SJSA1 (cell line): ENCODE measurements at places on chromosomes 2 and 18.

- DNase-seq, result no peak
Observed at GRCh38 chr18:38042211-38042890, 476.8 kb upstream of the CELF4 start.

- DNase-seq, result peak; percentile 48
Observed at GRCh38 chr18:48949606-48950535, 894 bp downstream of the SMAD7 start.

- no peak for DNase-seq
Observed at GRCh38 chr18:44778788-44779187, 98.1 kb downstream of the SETBP1 start.

- DNase-seq, result no peak
Observed at GRCh38 chr18:74139888-74140287, 7.7 kb downstream of the FBXO15 start.

GRCh38 chr18:11884396-11885030 is 23.6 kb downstream of the MPPE1 start:
- no peak for DNase-seq

GRCh38 chr2:213242653-213243052 is 41.6 kb upstream of the SPAG16 start:
- no peak for DNase-seq

DNA sequence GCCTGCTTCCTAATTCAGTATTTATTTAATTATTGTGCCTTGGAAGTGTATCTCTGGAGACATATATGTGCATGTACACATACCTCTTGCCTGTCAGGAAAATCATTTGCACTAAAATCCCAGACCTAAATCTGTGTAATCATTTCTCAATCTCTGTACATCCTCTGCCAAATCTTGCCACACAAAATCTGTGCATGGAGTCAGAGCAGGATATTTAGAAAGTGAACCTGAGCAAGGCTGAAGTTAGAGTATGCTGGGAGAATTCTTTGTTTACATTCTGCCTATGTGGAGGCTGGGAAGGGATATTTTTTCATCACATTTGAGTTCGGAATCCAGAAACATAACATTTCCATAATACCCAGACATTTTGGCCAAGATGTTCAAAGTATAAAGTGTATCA is 9.3 kb downstream of the XRCC5 start:
- no peak for DNase-seq

DNA sequence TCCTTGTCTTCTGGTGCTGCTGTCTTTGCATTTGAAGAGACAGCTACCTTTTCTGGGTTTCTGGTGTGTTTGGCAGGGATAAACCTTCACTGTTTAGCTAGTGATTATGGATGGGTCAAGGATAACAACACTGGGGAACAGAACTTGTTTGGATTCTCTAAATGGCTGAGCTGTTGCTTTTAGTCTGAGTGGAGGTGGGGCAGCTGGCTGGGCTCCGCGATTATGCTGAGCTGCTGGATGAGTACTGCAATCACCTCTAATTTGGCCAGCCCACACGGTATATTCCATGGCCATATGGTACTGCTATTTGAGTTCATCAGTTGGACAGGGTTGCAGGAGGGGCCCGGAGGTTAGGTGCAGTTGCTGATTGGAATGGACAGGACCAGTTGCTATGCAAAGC is 361.6 kb upstream of the TFPI start:
- DNase-seq, result no peak

- DNase-seq, result no peak
Observed at GRCh38 chr18:74446178-74446577, 10.9 kb downstream of the DIPK1C start.

DNA sequence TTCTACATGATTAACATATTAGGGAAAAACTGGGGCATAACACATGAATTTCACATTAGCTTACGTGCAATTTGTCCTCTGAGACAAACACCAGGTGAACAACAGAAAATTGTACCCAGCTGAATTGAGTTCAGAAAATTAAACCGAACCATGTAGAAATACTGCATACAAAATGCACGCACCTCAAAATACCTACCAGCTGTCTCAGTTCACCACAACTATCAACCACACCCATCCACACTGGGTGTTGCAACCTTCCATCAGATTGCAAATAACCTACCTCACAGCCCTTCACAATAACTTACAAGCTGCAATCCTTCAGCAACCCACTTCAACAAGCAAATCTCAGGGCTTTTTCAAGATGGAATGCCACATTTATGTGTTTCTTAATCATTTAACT is 55.9 kb downstream of the UNC50 start:
- DNase-seq, result no peak
